GOT3 (cell line): ENCODE measurements at places on chromosomes 7 and 10.

DNA sequence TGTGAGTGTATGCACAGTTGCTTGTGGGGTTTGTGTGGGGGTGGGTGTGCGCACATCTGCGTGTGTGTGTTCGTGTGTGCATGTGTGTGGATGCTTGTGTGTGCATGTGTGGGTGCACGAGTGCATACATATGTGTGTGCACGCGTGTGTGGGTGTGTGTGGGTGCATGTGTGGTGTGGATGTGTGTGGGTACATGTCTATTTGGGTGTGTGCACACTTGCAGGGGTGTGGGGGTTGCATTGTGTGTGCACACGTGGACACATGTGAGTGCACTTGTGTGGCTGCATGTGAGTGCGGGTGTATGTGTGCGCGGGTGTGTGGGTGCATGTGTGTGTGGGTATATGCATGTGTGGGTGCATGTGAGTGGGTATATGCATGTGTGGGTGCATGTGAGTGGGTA is 73.7 kb downstream of the NKX6-2 start:
- DNase-seq, result no peak

- no peak for DNase-seq
Observed at GRCh38 chr7:106460792-106461254, 176.0 kb upstream of the NAMPT start.

DNA sequence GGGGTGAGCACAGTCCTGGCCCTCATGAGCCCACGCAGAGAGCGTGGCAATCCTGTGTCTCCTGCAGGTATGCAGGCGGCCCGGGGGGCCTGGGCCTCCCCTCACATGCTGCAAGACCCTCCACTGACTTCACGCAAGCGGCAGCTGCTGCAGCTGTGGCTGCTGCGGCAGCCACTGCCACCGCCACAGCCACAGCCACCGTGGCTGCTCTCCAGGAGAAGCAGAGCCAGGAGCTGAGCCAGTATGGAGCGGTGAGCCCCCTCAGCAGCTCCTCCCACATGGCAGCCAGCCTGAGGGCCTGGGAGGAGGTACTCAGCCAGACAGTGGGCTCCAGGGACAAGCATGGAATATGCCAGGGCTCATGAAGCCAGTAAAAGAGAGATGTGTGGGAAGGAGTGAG is 8.7 kb downstream of the ZMIZ2 start:
- DNase-seq, result no peak

GRCh38 chr7:132618271-132618955 is 42.1 kb upstream of the PLXNA4 start:
- no peak for DNase-seq

GRCh38 chr7:22723181-22723601 is 3.8 kb upstream of the IL6 start:
- DNase-seq, result no peak

GRCh38 chr7:100832281-100832633 is 4.9 kb upstream of the EPHB4 start:
- no peak for DNase-seq

GRCh38 chr10:22436893-22437619 is 91.8 kb downstream of the SPAG6 start:
- peak; percentile 57 for DNase-seq

- no peak for DNase-seq
Observed at GRCh38 chr7:132428247-132428919, 147.9 kb downstream of the PLXNA4 start.

GRCh38 chr10:78292982-78293865 is 259.6 kb downstream of the RPS24 start:
- DNase-seq, result no peak
